Nasal cavity respiratory epithelium epithelial cell of viscerocranial mucosa (primary cell): ENCODE measurements at places on chromosomes 16 and 17. TPM values are rescaled to one million over a fixed set of nuclear protein-coding genes. Genes with fewer than 3 reads are reported as not detected.

Gene CCL5
- 0.07 and 0.34 TPM in 2 replicates for total RNA-seq

Gene CCDC102A
- 1.4 and 5.0 TPM in 2 replicates for total RNA-seq

Gene SLC2A4
- under 0.01 and 0.14 TPM in 2 replicates for total RNA-seq

Gene C17orf78
- not detected in 2 replicates for total RNA-seq

Gene STH
- not detected in 2 replicates for total RNA-seq

Gene SYCE1L
- 0.14 and 0.34 TPM in 2 replicates for total RNA-seq

Gene TUBG1
- total RNA-seq, result 11.3 and 27.1 TPM in 2 replicates
